ENCODE measurements at places on chromosomes 2 and 18. TPM values are rescaled to one million over a fixed set of nuclear protein-coding genes. Genes with fewer than 3 reads are reported as not detected.

DNA sequence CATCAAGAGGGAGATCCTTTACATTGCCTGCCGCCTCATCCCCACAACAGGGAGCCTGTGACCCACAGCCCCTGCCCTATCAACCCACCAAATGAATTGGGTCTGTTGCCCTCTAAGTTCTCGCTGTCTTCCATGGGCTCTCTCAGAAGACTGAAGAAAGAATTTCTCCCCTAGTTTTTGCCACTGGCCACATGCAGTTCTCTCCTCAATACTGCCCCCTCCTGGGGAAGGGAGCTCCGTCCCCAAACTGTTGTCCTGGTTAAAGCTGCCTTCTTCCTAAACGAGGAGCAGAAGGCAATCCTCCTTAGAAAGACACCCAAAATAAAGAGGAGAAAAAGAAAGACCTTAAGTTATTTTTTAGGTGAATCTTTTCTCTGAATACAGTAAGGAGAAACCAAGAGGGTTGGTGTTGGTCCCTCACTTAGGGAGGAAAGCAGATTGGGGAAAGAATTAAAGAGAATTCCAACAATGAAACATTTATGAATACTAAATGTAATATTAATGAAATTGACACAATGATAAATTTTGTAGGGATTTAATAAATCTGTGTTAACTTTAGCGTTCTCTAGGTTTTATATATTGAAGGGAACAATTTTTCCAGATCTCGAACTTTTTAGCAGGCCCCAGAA is 31.1 kb upstream of the SATB2 start:
- peak; percentile 37 for ATAC-seq

Gene FOXI3
- total RNA-seq, result not detected

GRCh38 chr2:183037074-183037552 is 1.1 kb downstream of the NCKAP1 start:
- no peak for ATAC-seq

DNA sequence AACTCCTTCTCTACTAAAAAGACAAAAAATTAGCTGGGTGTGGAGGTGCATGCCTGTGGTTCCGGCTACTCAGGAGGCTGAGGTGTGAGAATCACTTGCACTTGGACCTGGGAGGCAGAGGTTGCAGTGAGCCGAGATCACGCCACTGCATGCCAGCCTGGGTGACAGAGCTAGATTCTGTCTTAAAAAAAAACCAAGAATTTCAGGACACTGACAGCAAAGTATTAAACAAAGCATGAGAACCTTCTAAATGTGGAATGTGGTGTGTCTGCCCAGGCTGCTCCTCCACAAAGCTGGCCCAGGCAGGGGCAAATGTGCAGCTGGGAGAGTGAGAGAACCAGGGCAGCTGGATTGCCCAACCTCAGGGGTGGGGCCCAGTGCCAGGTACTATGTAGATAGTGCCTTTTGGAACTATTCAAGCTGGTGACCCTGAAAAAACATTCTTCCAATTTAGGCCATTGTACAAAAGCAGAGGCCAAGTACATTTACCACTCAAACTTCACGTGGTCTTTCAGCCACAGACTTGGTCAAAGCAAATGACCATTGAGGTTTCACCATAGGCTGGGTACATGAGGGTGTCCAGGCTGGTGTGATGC is 6.7 kb upstream of the UGT1A5 start:
- no peak for ATAC-seq

DNA sequence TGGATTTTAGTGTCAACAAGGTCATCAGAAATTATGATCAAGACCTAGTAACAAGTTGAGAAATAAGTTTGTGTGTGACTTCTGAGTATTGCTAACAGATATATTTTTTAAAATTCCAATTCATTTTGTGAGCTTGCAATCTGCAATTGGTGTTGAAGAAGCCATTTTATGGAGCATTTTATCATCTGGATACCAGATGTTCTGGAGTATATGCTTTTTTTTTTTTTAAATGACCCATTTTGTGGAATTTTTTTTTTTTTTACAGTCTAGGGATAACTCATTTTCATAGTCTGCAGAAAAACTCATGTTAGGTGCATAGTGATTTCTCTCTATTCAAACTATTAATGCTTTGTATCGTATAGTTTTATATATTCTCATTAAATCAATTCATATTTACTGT is 12.6 kb downstream of the QPCT start:
- no peak for ATAC-seq

- peak; percentile 56 for ATAC-seq
These were observed 166.0 kb downstream of the SOCS6 start for GRCh38 chr18:70454704-70455322.

Gene EVX2
- not detected for total RNA-seq

- no peak for ATAC-seq
These were observed 33.9 kb downstream of the SLC4A3 start for GRCh38 chr2:219661197-219661954.

DNA sequence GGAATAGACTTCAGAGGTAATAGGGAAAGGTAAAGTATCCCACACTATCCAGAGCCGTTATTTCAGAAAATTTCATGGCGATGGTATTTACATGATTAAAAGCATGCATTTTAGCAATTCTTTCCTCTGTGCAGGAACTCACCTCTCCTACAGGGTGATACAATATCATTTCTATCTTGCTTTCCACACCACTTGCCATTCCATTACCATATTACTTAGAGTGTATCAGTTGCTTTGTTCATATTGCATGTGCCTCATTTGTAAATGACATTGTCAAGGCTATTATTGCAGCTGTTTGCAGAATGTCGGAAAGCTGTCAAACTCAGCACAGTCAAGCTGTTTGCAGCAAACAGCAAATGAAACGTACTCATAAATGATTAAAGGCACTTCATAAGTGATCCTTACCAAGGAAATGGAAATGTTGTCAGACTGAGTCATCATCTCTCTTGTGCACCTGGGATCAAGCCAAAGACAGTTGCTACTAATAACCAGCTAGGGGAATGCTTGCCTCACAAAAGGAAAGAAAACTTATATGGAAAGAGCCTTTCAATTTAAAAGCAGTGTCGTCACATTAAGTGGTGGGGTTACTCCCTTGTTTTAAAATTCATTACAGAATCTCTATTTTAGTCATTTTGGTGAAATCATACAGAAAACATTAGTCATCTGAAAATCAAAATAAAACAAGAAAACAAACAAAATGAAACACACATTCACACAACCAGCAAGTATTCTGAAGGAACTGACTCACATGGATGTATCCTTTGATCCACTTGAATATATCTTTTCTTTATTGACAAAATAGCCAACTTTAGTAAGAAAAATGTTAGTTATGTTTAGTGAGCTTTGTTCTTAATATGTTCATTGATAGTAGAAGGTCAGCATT is 1064.1 kb upstream of the CNTNAP5 start:
- ATAC-seq, result no peak

GRCh38 chr2:186459009-186459408 is 27.1 kb upstream of the ZC3H15 start:
- no peak for ATAC-seq
